Dorsolateral prefrontal cortex (tissue), 122 donors: ENCODE measurements at places on chromosomes 13 and 19.

DNA sequence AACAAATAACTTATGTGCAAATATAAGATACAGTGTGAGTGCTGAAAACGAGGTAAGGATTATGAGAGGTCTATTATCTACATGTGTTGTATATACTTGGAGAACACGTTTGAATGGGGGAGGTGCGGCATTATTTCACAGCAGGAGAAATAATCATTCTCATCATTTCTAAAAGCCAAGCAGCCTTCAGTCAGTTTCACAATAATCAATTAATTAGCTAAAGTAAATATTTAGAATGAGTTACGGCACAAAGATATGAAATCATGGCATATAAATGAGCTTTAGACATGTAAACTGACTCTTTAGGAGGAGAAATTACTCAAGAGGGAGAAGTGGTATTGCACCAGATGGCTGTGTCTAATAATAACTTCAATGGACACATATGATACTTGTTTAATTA is 366.6 kb downstream of the DNAJC15 start:
- no peak for DNase-seq

GRCh38 chr19:1070931-1071791 is 4.2 kb downstream of the ARHGAP45 start:
- no peak for DNase-seq

DNA sequence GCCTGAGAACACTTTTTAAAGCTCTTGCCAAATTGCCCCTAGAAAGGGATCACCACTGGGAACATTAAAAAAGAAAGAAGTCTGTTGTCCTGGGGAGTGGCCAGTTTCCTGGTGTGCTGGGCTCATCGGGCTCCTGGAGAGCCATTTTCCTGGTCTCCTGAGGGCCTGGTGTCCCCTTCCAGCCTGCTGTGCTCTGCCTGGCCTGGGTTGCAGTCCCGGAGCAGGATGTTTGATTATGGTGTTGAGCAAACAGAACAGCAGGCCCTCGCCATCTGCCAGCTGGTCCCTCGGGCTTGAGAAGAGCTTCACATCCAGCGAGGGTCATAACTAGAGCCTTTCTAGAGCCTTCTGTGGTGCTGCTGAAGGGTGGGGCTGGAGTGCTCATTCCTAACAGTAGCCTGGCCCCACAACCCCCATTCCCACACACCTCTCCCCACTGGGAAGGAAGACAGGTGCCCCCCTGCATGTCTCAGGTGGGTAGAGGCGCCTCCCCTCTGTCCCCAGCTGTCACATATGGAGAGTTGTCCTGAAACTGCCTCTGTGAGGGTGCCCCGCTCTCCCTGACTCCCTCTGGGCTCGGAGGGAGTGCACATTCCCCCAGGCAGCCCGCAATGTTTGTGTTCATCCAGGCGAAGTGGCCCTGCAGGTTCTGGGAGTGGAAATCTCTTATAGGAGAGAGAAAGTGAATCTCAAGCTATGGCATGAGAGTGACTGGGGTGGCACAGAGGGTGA is 151.1 kb downstream of the SIPA1L3 start:
- no peak for DNase-seq

DNA sequence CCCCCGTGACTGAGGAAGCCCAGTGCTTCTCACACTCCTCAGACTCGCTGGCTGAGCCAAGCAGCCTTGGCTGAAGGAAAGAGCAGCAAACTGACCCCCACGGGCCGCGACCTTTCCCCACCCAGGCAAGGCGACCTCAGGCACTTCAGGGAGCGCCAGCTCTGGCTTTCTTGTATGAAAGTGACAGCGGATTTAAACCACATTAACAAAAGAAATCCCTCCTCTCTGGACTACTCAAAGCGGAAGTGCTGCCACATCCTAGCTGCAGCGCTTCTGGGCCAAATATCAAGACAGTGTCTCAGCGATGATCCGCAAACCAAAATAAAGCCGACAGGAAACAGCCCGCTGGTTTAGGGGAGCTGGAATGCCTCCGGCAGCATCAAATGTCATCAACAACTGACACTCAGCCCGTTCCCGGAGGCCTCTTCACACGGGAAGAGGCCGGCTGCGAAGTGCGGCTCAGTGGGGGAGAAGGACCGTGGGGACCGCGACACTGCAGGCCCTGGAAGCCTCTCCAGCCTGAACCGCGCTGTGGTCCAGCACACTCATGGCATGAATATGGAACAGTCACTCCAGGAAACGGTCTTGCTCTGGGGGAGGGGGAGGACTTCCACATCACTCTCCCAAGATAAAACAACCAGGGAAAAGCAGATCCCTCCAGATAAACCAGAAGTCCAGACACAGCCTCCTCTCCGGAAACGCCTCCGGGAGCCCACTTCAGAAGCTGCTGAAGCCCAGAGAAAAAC is 1.4 kb downstream of the RASA3 start:
- DNase-seq, result no peak

- no peak for DNase-seq
Measured at GRCh38 chr13:92621985-92622384, 604.6 kb upstream of the GPC6 start.

DNA sequence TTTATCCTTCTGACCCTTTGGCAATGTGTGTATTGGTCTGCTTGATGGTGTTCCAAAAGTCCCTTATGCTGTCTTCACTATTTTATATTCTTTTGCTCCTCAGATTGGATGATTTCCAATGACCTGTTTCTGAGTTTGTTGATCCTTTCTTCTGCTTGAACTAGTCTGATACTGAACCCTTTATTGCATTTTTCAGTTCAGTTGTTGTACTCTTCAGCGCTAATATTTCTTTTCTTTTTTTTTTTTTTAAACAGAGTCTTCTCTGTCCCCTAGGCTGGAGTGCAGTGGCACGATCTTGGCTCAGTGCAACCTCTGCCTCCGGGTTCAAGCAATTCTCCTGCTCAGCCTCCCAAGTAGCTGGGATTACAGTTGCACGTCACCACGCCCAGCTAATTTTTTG is 12.6 kb upstream of the ZNF566 start:
- no peak for DNase-seq
